ENCODE measurements at places on chromosomes 6 and 20.

GRCh38 chr6:69542494-69542893 lies 254.3 kb downstream of the LMBRD1 start:
- no peak for DNase-seq

- no peak for DNase-seq
Measured at GRCh38 chr6:148423601-148424270, 81.1 kb downstream of the SASH1 start.

GRCh38 chr20:32141465-32141980 lies 32.0 kb downstream of the TM9SF4 start:
- DNase-seq = no peak

DNA sequence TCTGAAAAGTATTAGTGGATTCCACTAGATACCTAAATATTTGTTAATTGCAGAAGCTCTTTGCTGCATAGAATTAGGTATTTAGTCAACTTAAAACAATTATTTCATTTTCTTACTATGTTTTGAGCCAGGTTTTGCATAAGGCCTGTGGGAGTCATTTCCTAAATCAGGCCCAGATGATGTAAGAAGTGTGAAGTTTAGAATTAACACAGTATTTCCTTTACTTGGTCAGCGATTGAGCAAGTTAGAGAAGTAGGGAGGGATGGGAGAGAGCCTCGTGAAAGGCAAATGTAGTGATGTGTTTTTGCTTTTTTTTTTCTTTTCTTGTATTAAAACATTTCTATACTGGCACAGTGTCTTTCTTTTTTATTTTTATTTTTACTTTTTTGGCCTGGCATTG lies 711.1 kb downstream of the HDGFL1 start:
- no peak for DNase-seq

- DNase-seq = no peak
Measured at GRCh38 chr20:36155991-36156390, 1.5 kb downstream of the EPB41L1 start.

DNA sequence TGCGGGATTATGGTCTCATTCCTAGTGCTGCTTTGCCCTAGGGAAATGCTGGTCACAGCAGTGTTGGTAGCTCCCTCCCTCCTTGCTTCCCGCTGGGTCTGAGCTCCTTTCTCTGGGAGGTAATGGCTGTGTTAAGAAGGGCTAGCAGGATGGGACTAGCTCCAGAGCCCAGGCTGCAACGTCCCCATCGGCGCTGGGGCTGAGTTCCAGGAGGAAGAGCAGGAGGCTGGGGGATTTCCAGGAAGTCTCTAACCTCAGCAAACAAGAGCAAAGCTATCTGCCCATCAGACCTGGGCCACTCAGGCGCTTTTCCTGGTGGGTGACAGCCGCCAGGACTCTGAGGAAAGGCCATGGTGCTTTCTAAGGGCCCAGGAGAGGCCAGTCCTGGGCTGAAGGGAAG lies 174.2 kb downstream of the DLL1 start:
- no peak for DNase-seq

GRCh38 chr6:44059359-44060346 lies 67.6 kb downstream of the MRPL14 start:
- DNase-seq = no peak

DNA sequence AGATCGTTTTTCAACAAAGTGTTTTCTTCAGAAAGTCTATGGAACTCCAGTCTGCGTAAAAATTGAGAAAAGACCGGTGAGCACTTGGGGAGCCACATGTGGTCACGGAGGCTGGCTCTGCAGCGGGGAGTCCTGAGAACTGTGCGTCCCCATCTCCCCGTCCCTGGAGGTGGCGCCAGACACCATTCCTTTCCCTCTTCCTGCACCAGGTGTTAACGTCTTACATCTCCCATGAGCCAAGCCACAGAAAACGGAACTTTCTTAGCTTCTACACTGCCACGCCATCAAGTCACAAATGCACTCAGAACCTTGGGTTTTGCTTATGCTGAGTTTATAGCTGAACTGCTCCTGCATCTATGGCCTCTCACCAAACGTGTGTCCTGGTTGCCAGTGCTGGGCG lies 62.6 kb downstream of the GINS1 start:
- DNase-seq = no peak

DNA sequence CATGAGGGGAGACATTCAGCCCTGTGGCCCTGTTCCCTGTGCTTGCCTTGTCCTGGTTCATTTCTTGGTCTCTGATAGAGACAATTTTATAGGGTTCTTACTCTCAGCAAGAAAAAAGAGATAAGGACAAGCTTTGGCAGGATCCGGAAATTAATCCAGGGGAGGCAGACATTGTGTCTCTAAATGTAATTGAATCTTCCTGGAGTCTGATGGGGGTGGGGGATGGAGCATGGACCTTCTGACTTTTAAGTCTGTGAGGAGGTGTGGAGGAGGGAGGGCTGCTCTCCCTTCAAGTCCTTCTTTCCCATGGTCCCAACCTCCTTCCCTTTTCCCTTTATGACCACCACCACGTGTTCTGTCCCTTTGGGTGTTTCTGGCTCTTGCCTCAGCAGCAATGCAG lies 512.7 kb downstream of the DHX35 start:
- DNase-seq = no peak

All from AG04449 (cell line).